ENCODE measurements at places on chromosomes 2 and 18. TPM values are rescaled to one million over a fixed set of nuclear protein-coding genes. Genes with fewer than 3 reads are reported as not detected.

- DNase-seq, result peak; percentile 31
These were observed 37.6 kb downstream of the TEX51 start for GRCh38 chr2:126936219-126936723.

- DNase-seq, result no peak
These were observed 184.0 kb upstream of the PID1 start for GRCh38 chr2:229454934-229455631.

DNA sequence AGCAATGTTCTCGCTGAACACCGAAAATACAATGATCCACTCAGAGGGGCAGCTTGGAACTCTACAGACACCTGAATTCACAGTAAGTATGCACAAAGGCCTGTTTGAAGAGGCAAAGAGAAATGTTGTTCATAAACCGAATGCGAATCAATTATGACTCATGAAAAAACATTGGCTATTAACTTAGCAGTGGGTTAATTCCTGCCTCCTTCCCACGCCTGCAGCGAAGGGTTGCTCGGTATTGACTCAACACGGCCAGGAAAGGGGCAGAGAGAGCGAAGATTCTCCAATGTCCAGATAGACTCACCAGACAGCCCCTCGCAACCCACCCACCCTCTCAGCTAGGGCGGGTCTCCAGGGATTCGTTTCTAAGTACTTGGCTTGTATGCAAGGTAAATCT lies 9.4 kb downstream of the CRACDL start:
- DNase-seq, result no peak

DNA sequence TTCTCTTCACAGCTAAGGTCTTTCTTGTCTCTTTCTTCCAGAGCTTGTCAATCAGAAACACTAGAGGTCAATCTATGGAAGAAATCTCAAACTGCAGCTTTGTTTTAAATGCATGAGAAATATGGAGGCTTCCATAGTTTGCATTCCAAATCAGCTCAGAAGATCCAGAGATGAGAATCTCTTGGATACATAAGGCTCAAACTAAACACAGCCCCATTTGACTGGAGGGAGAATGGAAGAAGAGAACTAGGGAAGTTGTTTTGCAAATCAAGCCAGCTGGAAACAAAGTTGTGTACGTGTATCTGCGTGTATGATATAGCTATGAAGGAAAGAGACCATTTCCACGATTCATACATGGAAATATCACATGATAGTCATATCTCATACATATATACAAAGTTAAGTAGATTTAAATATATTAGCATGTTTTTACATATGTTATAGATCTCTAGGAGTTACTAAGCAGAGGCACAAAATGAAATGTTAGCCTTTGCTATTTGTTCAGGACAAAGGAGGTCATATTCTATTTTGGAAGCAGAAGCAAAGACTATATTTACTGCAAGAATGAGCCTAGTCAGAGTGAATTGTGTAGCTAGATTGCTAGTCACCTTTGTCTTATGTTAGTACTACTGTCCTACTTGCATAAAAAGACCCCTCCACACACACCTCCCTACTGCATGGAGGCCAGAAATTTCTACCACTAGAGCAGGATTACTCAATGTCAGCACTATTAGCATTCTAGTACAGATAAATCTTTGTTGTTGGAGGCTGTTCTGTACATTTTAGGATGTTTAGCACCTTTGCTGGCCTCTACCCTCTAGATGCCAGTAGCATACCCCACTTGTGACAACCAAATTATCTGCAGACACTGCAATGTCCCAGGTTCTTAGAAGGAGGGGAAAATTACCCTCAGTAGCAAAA lies 303.5 kb upstream of the CHAC2 start:
- no peak for DNase-seq

CYP26B1 gene
- 13.8 TPM for total RNA-seq

SLC23A3 gene
- total RNA-seq, result 0.92 TPM

Measured in tongue (tissue), 3 donors.